Left renal cortex interstitium (tissue), 4 donors: ENCODE measurements at places on chromosomes 11 and 22. TPM values are rescaled to one million over a fixed set of nuclear protein-coding genes. Genes with fewer than 3 reads are reported as not detected.
A peak's percentile ranks its signal among the peaks of the same experiment; 100 is the strongest.

DNA sequence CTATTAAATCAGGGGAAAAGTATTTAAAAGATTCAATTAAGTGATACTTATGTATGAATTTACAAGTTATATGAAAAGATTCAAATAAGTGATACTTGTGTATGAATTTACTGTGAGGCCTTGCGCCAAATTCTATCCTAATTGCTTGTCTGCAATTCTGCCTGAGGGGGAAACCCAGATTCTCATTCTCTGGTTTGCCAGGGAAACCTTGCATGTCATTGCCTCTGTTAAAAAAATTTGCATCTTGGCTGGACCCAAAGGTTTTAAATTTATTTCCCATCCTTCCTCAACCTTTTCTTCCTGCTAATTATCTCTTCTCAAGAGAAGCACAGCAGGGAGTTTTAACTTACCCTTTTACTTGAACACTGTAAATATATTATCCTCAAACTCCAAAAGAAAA is 13.8 kb downstream of the OLFML1 start:
- no peak for DNase-seq

GRCh38 chr22:40641269-40641668 is 4.8 kb upstream of the MRTFA start:
- DNase-seq: no peak

DNA sequence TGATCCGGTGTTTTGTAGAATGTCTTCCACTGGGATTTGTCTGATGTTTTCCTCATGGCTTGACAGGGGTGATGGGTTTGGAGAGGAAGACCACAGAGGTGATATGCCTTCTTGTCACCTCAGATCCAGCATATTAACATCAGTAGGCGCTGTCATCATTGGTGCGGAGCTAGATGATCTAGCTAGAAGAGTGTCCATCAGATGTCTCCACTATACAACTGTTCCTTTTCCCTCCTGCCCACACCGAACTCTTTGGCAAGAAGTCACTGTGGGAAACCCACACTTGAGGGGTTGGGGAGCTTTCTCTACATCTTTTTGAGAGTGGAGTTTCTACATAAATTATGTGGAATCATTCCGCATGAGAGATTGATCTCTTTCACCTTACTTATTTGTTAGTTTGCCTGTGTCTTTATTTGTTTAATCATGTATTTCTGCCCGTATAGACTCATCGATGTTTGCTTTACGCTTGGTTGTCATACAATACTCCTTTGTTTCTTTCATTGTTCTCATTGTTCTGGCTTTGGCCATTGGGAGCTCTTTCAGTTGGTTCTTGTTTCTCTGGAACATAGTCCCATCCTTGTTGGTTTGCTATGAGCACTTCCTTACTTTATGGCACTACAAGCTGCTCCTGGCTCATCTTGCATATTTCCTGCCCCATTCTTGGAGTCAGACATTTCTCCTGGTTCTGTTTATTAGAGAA is 1420.3 kb downstream of the BRD1 start:
- no peak for DNase-seq

- no peak for DNase-seq
Observed at GRCh38 chr11:3796346-3796745, 1.0 kb downstream of the NUP98 start.

GRCh38 chr11:17846852-17847453 is 112.4 kb downstream of the KCNC1 start:
- no peak for DNase-seq

- peak; percentile 83 for DNase-seq
Observed at GRCh38 chr22:38569972-38570778, at the start of gene DMC1. Gene DMC1 (minus strand): TSS chr22:38570183. CDS start chr22:38568256, 1,927 bp downstream.

DNA sequence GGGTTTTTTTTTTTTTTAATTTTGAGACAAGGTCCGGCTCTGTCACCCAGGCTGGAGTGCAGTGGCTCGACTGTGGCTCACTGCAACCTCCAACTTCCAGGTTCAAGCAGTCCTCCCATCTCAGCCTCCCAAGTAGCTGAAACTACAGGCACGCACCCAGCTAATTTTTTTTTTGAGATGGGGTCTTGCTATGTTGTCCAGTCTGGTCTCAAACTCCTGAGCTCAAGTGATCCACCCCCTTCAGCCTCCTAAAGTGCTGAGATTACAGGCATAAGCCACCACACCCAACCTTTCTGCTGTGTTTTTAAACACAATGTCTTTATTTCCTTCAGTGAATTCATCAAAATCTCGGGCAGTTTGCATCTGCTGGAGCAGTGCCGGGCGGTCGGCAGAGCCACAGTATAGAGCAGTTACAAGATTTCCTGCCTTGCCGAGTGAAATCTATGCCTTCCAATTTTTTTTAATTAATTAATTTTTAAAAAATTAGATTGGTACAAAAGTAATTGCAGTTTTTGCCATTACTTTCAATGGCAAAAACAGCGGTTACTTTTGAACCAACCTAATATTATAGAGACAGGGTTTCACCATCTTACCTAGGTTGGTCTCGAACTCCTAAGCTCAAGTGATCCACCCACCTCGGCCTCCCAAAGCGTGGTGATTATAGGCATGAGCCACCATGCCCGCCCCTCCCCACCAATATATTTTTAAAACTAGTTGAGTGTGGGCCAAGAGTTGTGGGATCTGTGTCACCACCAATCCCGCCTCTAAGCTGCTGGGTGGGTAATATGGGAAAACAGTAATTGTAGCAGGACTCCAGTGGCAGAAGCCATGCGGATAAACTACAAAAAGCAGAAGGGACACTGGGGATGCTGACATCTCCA is 2.7 kb upstream of the ACY3 start:
- DNase-seq: no peak

- DNase-seq: no peak
Observed at GRCh38 chr11:81444297-81444696, 1289.4 kb downstream of the FAM181B start.

- DNase-seq: peak; percentile 78
Observed at GRCh38 chr22:40177738-40178416, at the start of gene TNRC6B. Gene TNRC6B (plus strand): TSS chr22:40177925. CDS start chr22:40178136, 211 bp downstream.

DNA sequence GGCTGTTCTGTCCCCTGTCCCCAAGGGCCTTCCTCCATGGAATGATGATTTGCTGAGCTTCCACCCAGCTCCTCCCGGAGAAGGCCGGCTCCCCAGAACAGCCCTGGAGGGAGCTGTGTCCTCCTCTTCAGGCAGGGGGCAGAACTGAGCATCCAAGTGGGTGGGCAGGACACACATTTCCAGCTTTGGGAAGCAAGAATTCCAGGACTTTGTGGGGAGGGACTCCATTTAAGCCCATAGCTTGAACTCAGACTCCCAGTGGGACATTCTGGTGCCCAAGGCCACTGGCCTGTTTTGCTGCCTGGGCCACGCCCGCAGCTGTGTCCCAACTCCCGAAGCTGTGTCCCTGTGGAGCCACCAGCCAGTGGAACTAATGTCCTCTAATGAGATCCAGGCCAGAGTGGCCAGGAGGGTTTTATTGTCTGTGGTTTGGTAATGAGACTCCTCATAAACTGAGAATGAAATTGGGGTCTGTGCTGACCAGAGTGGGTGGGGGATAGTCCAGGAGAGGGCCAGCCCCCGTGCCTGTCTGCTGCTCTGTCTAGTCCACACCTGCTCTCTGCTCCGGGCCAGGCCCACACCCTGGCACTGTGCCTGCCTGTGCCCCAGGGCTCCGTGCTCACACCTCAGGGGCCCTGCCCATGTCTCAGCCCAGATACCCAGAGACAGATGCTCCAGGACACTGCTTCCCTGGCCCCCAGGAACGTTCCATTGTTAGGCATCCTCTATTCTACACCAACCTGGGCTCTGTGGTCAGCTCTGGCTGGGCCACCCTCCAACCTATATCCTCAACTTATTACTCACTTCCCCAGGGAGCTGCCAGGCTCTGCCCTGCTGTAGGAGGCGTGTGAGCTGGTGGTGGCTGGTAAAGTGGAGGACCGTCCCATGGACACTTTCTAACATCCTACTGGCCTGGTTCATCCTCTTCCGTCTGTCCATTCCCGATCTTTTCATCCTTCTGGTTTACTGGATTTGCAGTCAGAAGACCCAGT is 7.6 kb downstream of the NECTIN1 start:
- no peak for DNase-seq

DNA sequence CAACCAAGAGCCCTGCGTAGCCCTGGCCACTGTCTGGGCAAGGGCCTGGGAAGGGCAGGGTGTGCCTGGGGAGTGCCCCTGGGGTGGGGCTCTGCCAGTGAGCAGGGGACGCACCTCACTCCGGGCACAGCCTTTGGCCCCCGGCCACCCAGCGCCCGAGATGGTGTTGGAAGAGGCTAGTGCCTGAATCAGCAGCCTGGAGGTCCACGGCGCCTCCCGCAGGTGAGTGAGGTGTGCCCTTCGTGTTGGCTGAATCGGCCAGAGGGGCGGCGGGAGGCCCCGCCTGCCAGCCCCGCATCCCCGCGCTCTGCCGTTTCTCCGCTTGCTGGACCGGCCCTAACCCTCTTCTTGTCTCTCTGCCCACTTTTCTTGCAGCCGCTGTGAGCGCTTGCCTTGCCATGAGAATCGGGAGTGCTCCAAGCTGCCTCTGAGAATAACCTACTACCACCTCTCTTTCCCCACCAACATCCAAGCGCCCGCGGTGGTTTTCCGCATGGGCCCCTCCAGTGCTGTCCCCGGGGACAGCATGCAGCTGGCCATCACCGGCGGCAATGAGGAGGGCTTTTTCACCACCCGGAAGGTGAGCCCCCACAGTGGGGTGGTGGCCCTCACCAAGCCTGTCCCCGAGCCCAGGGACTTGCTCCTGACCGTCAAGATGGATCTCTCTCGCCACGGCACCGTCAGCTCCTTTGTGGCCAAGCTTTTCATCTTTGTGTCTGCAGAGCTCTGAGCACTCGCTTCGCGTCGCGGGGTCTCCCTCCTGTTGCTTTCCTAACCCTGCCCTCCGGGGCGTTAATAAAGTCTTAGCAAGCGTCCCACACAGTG is 60.1 kb downstream of the FBLN1 start:
- no peak for DNase-seq

DNA sequence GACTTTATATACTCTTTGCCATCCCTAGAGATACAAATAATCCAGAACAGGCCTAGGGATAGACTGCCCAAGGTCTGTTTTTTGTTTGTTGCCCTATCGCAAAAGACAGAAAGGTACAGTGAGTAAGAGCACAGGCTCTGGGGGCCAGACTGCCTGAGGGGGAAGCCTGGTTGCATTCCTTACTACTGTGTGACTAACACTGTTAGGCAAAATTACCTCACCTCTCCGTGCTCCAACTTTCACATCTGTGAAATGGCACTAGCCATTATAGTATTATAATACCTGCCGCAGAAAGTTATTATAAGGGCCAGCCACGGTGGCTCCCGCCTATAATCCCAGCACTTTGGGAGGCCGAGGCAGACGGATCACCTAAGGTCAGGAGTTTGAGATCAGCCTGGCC is 14.5 kb downstream of the SLC35F2 start:
- no peak for DNase-seq

DNA sequence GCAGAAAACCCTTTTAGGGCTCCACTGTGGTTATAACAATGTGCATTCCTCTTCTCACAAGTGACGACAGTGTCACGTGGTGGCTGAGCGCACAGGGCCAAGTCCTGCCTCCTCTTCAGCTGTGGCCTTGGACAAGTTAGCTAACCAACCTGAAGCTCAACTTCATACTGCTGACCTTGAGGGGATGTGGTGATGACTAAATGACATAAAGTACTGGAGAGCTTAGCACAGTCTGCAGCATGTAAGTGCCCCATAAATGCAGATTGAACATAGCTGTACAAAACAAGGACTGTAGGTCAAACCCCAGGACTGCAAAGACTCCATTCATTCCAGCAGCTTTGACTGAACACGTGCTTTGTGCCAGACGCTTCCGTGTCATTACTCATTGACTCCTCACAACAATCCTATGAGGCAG is 20.1 kb upstream of the MRGPRX2 start:
- no peak for DNase-seq

DNA sequence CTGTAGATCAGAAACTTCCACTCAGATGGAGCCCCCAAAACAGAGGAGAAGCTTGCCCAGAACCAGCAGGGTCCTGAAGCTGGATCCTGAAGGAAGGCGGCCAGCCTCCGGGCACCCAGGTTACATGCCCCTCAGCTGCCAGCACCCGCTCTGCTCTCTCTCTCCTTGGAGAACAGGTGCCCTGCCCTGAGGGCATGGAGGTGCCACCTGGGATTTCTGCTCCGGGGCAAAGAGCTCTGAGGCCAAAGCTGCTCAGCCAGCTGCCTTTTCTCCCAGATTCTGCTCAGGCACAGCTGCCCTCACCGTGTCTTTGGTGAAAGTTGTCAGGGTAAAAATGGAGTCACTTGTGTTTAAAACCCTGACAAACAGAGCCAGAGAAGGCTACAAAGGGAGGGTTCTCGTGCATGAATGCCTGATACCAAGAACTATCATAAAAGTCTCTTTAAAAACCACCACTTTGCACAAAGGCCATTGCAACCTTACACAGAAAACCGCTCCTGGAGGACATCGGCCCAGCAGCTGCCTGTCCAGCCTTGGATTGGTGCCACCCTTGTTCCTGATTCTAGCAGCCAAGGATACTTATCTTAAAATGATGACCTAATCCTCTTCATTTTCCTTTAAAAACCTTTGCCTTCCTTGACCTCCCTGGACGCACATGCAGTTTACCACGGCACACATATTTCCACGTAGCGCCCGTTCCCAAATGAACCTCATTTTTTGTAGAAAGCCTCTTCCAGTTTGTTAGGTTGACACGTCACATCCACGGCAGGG is 140.0 kb downstream of the CACNA1I start:
- no peak for DNase-seq

DNA sequence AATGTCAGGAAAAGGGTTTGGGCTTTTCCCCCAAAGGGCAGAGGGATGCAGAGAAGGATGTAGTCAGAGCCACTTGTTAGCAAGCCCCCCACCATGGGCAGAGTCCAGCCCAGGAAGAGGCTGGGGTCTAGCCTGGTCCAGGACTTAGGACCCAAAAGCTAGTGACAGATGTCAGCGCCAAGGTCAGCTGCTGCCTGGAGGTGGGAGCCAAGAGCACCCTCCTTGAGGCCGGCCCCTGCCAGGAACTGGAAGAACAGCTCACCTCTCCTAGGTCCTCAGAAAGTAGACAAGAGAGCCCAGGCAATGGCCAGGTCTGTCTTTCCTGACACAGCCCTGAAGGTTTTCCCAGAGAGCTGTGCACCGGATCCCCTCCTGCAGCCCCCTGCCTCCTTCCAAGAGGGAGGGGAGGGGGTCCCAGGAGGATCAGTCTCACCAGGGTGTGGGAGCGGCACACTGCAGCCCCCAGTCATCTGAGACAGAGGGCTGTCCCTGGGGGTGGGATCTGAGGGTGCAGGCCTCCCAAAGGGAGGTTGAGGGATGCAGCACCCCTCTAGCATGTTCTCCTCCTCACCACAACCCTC is 14.6 kb upstream of the ARHGEF17 start:
- DNase-seq: no peak

GRCh38 chr11:46894506-46894905 is 23.8 kb downstream of the LRP4 start:
- DNase-seq: no peak

UQCC3 gene
- 7.7 TPM for polyA plus RNA-seq

TPCN2 gene
- 12.9 TPM for polyA plus RNA-seq

SCO2 gene
- polyA plus RNA-seq: 0.57 TPM

SCUBE2 gene
- polyA plus RNA-seq: 6.0 TPM

NAALAD2 gene
- polyA plus RNA-seq: 23.3 TPM

DMC1 gene
- 5.5 TPM for polyA plus RNA-seq

NLRP10 gene
- polyA plus RNA-seq: not detected
